Left cardiac atrium (tissue), 4 donors: ENCODE measurements at places on chromosomes 3 and 15. TPM values are rescaled to one million over a fixed set of nuclear protein-coding genes. Genes with fewer than 3 reads are reported as not detected.

Gene ADGRG7
- not detected for total RNA-seq

Gene GNAT1
- not detected for total RNA-seq

Gene CLDN16
- total RNA-seq: 0.08 TPM

Gene ACSBG1
- total RNA-seq: 0.29 TPM

Gene FGF7
- 37.1 TPM for total RNA-seq

Gene CCR8
- total RNA-seq: not detected
